ENCODE measurements at places on chromosomes 7 and 10.

DNA sequence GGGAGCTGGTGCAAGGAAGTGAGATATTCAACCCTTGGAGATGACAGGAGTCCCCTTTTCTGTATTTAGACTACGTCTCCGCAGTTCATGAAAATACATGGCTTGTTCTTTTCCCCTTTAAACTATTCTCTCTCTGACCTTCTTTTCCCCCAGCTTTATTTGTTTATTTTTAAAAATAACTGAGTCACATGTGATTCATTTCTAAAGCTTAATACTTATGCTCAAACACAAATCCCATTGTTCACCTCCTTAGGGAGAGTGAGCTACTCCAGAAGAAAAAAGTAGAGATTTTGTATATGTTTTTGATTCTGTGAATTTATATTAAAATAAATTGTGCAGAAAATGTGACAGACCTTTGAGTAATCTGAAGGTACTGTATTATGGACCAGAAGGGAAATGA is 35.9 kb upstream of the FZD1 start:
- no peak for DNase-seq

- DNase-seq, result no peak
Measured at GRCh38 chr7:18974803-18975202, 142.6 kb downstream of the TWIST1 start.

GRCh38 chr7:134287916-134288659 is 28.6 kb downstream of the SLC35B4 start:
- no peak for DNase-seq

DNA sequence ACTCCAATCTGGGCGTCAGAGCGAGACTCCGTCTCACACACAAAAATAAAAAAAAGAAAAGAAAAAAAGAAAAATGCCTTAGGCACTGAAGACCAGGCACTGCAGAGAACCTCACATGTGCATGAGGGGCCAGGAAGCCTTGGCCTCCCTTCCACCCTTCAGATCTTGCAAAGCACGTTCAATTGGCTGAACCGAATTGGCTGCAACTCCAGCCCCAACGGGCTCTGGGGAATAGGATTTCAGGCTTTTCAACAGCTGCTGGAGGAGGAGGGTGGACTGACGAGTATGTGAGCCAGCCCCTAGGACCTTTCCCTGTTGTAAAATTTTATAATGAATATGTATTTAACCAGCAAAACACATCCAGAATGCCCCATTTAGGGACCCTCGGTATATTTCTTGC is 16.7 kb downstream of the TMEM120A start:
- no peak for DNase-seq
